ENCODE measurements at places on chromosomes 3 and 15.
A peak's percentile ranks its signal among the peaks of the same experiment; 100 is the strongest.

DNA sequence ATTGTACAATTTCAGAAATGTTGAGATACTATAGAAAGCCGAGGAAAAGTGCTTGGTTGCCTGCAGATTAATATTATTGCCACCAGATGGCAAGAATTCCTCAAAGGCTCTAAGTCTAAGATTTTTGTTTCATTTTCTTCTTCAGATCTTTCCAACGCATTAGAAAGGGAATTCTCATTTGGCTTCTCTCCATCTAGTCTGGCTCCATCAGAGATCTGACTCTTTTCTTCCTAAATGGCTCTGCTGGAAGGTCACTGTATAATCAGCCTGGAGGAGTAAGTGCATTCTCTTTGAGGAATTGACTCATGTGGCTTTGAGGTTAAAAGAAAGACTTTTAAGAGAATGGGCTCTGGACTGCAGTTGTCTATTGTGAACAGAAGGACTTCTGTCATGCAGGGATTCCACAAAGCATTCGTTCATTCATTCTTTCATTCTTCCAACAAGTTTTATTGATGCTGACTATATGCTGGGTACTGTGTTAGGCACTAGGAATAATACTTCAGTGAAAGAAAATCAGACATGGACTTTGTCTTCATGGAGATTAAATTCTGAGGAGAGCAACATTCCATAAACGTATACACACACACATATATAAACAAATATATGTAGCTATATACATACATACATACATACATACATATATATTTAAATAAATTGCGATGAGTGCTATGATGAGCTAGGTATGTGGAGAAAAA, 55.3 kb downstream of the SLC28A2 start:
- no peak for DNase-seq

DNA sequence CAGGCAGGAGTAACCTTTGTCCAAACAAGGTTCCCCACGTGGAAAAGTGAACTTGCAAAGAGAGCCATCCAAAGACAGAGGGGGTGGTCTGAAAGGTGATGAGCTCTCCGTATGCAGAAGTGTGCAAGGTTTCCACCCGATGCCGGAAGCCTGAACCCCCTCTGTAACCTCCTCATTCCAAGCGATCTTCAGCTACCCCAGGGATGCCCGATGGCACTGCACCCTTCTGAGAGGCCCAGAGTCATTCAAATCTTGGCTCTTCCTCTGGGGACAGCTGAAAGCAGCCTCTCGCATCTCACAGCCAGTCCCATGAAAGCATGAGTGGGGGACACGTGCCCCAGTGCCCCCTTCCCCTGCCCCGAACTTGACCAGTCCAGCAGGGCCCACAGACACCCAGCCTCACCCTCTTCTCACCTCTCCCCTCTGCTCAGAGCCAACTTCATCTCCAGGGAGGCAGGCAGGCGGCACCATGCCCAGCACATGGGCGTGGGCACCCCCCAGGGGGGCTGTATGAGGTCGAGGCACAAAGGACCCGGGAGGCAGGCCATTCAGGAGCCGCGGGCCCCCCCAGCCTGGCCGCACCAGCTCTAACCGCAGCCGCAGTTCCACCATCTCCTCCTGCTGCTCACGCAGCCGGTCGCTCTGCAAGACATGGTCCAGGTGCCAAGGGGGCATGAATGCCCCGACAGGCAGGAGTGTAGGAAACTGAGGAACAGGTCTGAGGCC, 8.7 kb downstream of the KIF7 start:
- DNase-seq: no peak

GRCh38 chr15:52136442-52136980, 23.9 kb upstream of the BCL2L10 start:
- DNase-seq: no peak

DNA sequence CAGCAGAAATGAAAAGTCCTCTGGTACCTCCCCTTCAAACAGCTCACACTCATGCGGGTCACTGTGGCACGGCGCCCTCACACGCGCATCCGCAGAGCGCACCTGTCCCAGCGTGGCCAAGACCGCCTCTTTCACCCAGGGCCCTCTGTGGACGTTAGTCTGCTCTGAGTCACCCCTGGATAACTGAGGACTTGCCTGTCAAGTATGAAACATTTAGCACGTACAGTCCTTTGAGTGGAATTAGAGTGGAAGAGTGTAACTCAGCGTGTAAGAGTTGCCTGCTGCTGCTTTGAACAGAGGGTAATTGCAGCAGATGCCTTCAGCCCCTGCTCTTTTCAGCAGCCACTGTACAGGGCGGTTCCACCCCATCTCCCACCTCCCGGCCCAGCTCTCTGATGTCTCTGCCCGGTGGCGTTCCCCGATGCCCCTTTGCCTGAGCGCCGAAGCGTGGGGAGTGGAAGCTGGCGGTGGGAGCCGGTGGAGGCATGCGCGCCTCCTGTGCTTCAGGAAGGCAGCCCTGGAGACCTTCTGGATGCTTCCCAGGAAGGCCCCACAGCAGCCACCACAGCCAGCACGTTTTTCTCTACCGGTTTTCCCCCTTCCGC, 23.0 kb downstream of the CPN2 start:
- peak; percentile 23 for DNase-seq

DNA sequence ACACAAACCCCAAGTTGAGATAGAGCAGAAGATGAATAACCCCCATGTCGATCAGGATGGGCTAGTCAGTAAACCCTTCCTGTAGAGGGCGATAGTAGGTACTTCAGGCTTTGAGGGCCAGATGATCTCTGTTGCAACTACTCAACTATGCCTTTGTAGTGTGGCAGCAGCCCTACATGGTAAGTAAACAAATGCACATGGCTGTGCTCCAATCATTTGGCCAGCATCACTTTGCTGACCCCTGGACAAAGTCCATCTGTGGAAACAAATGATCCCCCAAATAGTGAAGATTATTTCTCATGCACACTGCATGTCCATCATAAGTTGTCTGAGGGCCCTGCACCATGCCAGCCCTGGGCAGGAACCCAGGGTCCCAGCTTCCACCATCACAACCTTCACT, 402.2 kb upstream of the PROK2 start:
- no peak for DNase-seq

DNA sequence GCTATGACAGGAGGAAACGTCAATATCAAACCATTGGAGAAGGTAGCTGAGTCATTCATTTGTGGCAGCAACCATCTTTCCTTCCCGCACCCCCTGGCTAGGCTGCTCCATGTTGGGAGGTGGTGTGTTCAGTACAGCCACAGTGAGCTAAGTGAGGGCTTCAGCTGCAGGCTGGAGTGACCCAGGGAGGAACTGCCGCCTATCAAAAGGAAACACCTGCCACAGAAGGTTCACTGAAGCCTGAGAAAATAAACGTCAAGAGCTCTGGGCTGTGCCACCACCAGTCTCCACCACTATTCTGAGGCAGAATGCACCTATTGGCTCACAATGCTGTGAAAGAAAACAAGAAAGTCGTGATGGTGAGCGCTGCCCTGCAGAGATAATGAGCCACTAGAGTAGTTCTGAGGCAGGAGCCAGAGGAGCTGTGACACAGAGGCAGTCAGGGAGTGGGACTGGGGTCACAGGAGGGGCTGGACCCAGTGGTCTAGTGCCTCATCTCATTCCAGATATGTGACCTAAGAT, 34.8 kb upstream of the CD47 start:
- DNase-seq: peak; percentile 80

- no peak for DNase-seq
Observed at GRCh38 chr15:28106294-28107110, 7.4 kb upstream of the OCA2 start.

GRCh38 chr3:183815951-183816475, 9.4 kb downstream of the MAP6D1 start:
- DNase-seq: no peak

- no peak for DNase-seq
Observed at GRCh38 chr3:183537295-183537730, 18.2 kb downstream of the KLHL6 start.
